DMS153 (cell line): ENCODE measurements at places on chromosomes 6 and 20.
A peak's percentile ranks its signal among the peaks of the same experiment; 100 is the strongest.

DNA sequence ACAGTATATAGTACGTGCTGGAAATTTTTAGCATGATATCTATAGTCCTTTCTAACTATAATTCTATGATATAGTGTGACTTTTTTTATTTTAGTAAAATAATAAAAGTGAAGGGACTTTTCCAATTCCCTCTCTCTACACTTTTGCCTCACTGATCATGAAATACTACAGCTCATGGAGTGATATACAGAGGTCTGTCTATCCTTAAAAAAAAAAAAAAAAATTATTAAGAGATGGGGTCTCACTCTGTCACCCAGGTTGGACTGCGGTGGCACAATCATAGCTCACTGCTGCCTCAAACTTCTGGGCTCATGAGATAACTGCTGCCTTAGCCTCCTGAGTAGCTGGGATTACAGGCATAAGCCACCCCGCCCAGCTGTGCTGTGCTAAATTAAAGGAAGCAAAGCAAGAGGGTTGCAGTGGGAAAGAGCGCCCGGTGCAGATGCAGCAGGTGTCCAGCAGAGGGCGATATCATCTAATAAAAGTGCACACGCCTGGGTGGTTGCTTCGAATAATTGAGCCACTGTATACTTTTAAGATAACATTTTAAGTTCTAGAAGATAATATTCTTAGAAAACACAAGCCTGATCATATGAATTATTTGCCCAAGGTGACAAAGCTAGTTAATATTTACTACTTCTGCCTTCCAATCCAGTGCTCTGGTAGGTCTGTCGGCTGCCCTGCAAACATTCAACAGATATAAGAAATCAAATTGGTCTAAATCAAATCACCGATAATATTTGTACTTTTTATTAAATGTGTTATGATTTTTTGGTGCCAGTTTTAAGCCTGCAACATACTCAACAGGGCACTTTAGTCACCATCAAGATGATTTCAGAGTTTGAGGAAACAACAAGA is 94.9 kb upstream of the NT5E start:
- peak; percentile 27 for DNase-seq

- peak; percentile 38 for DNase-seq
These were observed 1.2 kb downstream of the GSTA5 start for GRCh38 chr6:52839124-52840055.

DNA sequence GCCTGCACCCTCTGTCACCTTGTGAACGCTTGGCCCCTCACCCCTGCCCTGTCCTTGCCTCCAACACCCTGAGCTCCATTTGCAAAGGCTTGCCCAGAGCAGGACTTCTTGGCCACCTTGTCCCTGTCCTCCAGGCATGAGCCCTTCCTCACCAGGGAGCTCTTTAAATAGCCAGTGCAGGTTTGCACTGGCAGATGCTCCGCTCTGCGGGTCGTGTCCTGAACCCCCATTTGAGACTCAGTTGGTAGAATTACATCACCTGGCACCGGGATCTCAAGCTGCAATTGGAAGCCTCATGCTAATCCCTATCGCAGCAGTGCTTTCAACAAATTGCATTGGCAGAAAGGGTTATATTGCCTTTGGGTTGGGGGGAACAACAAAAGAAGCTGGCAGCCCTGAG is 85.9 kb downstream of the TRMT6 start:
- no peak for DNase-seq

- DNase-seq = no peak
These were observed 40.5 kb downstream of the CFAP61 start for GRCh38 chr20:20092827-20093226.

GRCh38 chr20:56769921-56770600 is 141.0 kb downstream of the TFAP2C start:
- DNase-seq = no peak

- no peak for DNase-seq
These were observed 120.4 kb upstream of the ZNF184 start for GRCh38 chr6:27593200-27593818.

DNA sequence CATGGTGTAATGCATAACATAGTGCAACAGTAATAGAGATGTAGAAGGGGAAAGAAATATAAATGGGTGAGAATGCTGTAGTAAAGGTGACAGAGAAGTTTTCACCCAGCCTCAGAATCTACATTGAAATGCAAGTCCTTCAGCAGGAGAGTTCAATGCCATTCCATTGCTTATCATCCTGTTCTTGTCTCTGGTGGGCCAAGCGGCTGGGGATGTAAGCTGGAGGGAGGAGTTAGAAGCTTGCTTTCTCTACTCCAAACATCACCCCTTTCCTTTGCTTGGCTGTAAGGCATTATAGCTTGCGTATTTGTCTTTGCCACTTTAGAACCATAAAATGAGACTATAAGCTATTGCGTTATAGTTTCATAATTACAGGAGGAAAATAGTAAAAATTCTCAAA is 2.2 kb upstream of the FUT9 start:
- no peak for DNase-seq

DNA sequence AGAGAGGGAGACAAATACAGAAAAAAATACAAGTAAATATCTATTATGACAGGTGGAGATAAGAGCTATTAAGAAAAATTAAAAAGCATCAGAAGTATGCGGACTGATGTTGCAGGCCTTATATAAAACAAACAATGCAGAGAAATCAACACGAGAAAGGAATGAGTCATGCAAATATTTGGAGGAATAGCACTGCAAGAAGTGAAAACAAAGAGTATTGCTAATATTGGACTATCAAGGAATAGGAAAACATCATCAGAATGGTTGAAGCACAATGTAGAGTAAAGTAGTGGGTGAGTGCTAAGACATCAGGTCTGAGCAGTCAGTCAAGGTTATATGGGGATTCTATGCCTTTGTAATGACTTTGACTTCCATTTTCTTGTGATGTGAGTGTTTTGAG is 657.5 kb upstream of the GJE1 start:
- no peak for DNase-seq

- DNase-seq = no peak
These were observed 122.2 kb downstream of the KIF13A start for GRCh38 chr6:17865243-17865642.

GRCh38 chr20:16052456-16052855 is 520.8 kb downstream of the KIF16B start:
- DNase-seq = no peak

DNA sequence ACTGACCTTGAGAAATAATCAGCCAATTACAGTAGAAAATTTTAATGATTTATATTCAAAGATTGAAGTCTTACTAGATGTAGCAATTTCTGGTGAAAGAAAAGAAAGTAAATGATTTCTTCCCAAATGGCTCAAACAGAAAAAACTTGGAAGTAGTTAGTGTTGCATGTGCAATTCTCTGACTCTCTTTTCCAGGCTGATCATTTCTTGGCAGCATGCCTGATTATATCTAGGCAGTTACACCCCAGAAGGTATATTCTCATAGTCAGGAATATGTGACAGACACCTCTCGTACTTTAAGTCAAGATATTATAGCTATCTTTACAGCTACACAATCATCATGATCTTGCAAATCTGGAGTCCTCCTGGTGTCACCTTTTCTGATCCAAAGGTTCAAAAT is 122.9 kb downstream of the PDE7B start:
- no peak for DNase-seq

DNA sequence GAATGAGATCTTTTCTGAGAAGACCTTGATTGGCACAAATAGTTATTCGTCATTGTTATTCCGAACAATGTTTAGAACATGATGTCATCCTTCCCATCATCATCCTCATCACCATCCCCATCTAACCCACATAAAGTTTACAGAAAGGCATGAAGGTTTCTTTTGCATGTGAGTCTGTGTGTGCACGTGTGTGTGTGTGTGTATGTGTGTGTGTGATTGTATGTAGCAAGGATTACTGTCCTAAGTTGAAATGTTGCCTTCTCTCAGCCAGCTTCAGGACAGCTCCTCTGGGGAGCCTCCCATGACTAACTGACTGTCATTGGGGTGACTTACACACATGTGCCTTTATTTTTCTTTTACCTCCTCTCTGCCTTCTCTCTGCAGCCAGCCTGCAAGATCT is 113.5 kb downstream of the SLC22A3 start:
- DNase-seq = no peak

DNA sequence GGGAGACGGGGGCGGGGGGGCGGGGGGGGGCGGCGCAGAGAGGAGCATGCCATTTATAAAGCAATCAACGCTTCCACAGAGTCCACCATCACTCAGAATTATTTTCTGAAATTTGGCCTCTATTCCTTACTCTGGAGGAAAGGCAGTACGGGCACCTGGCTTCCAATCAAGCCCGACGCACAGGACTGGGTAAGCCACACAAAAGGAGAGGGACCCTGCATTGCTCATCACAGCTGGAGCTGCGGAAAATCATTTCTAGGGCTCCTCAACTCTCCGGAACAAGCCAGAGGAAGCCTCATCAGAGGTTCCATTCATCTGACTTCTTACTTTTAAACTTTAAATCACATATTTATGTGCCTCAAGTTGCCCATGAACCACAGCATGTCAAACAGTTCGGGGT is 55.9 kb downstream of the TTI1 start:
- no peak for DNase-seq

- peak; percentile 74 for DNase-seq
These were observed 93.1 kb downstream of the RREB1 start for GRCh38 chr6:7200598-7201443.

GRCh38 chr6:82836022-82836575 is 229.5 kb downstream of the UBE3D start:
- DNase-seq = no peak

GRCh38 chr6:131779304-131779703 is 28.5 kb upstream of the ENPP1 start:
- no peak for DNase-seq

GRCh38 chr6:150667977-150668716 is 68.5 kb downstream of the PLEKHG1 start:
- peak; percentile 45 for DNase-seq

DNA sequence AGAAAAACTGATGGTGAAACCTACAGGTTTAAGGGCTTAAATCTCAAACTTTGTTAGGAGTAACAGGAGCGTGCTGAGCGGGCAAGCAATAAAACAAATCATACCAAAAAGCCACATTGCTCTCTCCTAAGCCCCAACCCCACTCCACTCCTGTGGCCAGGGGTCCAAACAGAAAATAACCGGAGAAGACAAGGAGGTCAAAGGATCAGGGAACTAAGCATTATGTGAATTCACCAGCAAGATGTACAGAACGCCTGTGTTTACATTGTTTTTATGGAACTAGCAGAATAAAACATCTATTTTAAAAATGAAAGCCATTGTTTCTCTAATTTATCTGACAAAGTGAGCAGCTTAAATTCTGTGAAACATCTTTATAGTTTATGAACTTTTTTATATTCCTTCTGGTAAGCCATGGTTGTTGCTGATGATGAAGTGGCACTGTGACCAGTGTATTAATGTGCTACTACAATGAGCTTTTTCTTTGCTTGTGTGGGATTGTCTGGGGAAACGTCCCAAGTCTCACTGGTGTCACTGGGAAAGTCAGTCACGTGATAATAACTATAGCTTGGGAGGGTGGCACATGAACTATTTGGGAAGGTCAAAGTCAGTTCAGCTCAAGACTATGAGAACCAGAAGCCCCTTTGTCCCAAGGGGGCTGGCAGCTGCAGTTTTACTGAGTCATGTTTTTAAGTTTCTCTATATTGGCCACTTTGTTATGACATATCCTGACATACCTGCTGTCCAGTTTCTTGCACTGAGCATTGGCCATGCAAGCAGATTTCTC is 9.8 kb downstream of the FAM210B start:
- no peak for DNase-seq

- no peak for DNase-seq
These were observed 17.0 kb downstream of the GHRH start for GRCh38 chr20:37244572-37244957.

DNA sequence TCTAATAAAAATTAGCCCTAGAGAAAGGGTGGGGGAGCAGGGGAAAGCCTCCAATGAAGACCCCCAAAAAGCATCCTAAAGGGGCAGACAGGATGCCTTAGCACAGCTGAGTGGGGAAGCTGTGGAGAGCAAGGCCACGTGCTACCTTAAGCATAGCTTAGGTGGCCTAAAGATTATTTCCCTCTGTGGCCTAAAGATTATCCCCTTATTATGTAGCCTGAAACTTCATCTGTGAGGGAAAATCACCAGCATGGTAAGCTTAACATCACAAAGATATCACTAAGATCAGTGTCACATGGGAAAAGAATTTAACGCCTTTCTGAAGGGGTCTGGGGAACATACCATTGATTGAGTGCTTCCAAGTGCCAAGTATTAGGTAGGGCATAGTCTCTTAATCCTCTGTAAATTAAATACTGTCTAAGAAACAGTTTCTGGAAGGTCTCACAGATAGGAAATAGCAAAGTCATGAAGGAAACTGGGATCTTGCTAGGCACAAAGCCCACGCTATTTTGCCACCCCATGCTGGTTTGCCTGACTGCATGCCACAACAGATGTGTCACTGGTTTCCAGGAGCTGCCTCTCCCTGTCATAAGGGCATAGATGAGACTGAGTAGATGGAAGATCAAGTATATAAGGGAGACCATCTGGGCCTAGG is 170.0 kb downstream of the HACE1 start:
- no peak for DNase-seq

DNA sequence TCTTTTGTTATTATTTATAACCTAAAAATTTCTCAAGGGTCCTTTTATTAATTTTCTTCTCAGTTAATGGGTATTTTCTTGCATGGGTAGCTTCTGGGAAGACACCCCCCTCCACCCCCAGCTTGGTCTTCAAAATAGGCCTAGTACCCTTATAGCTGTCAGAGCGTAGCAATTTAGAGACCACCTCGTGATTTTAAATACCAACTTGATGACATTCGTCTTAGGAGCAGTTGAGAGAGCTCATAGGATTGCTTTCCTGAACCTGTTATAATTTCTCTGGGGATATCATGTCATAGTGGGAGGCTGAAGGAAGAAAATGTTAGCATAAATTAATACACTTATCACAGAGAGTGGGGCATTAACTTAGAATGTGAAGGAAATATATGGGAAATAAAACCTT is 83.1 kb upstream of the MLIP start:
- no peak for DNase-seq

DNA sequence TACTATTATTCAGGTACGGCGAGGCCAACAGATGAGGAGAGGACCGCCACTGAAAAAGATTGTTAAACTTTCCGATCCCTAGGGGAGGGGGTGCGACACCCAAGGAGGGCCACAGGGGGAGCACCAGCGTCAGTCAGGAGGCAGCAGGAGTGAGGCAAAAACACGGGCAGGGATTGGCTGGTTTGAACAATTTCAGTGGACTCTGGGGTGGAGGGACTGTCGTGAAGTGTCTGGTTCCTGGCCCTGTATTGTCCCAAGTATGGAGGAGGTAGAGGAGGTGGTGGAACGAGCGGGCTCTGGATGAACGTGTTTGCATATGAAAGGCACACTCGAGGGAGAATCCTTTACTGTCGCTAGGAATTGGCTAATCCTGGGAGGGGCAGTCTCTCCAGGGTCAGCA is 32.5 kb upstream of the MCUR1 start:
- no peak for DNase-seq
